Stimulated activated CD4-positive, alpha-beta T cell treated with anti-CD3 and anti-CD28 coated beads, Interleukin-1b, Interleukin-23, amount 100 ng/mL, for 24 hours (primary cell): ENCODE measurements at places on chromosomes 12 and 14.

DNA sequence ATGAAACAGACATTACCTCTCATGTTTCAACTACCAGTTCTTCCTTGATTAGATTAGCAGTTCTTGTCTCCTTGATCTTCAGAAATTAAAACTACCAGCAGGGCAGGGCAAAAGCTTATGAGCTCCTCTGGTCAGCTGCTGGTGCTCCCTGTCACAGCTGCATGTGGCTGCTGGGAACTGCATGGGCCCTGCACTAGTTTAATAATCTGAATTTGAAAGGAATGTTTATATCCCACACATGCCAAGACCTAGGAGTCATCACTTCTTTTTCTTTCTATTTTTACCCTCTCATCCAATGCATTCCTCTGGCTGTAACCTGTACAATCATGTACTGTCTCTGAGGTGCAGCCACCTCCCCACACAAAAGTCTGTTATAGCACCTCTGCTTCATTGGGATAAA lies 73.9 kb downstream of the ARMH4 start:
- DNase-seq: no peak

GRCh38 chr12:131499160-131499863 lies 211.6 kb upstream of the SFSWAP start:
- no peak for DNase-seq

DNA sequence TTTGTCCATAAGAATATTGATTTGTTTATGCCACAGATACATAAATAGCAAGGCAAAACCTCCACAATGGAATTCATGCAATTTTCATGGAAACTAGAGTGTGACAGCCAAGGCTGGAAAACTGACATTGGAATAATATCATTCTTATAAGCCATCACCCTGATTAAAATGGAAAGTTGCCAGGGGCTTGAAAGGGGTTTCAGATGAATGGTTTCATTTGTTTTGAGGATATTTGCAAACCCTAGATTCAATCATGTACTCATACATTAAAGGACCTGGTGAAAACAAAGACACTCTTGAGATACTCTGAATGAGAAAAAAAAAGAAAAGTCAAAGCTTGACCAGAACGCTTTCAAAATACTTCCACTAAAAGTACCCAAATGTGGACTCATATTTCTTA lies 205.7 kb downstream of the DIO2 start:
- DNase-seq: no peak

DNA sequence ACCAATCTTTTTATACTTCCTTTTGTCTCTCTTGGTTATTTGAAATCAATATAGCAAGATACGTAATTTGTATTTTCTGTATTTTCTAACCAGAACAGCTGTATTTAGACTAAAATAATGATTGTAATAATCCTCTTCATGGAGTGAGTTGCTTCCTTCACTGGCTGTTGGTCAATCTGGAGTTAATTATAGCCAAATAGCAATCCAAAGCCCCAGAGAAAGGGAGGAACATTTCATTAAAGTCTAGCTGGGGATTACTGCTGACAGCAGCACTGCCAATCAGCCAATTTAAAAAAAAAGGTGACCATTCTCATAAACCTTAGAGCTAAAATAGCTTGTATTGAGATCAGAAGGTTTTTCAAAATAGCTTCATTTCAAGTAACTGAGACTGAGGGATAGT lies 118.0 kb downstream of the TRHDE start:
- DNase-seq: no peak

DNA sequence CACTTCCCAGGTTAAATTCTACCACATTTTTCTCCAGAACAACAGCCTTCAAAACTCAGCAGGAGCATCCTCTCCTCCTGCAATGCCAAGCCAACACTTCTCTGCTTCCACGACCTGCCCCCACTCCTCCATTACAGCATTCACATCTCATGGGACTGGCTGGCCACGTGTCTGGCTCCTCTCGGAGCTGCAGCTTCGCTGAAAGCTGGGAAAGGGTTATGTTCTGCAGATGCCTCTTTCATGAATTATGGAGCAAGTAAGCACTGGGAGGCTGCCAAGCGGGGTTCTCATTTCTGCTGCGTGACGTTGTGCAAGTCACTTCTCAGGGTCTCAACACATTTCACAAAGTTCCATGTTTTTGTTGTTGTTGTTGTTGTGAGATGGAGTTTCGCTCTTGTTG lies 142.2 kb upstream of the RFLNA start:
- no peak for DNase-seq

GRCh38 chr12:3085341-3086139 lies 8.4 kb downstream of the TSPAN9 start:
- DNase-seq: no peak

GRCh38 chr12:92953747-92954146 lies 24.7 kb upstream of the EEA1 start:
- no peak for DNase-seq

GRCh38 chr12:50749459-50749882 lies 14.4 kb upstream of the ATF1 start:
- no peak for DNase-seq

GRCh38 chr14:76902591-76902990 lies 76.4 kb downstream of the LRRC74A start:
- no peak for DNase-seq

DNA sequence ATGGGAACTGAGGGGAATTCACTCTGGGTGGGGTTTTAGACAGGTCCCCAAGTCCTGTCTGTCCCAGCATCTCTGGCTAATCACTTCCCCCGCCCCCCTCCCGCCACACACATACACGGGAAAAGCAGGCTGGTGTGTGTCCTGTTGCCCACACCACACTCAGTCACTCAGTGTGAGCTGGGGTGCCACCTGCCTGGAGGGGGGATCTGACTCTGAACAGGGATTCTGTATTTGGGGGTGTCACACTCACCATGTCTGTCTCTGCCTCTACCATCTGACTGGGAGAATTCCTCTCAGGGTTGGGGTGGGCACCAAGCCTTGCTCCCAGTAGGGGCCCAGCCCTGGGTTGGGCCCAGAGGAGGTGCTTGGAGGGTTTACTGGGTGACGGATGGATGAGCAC lies 31.1 kb downstream of the SH2B3 start:
- no peak for DNase-seq

DNA sequence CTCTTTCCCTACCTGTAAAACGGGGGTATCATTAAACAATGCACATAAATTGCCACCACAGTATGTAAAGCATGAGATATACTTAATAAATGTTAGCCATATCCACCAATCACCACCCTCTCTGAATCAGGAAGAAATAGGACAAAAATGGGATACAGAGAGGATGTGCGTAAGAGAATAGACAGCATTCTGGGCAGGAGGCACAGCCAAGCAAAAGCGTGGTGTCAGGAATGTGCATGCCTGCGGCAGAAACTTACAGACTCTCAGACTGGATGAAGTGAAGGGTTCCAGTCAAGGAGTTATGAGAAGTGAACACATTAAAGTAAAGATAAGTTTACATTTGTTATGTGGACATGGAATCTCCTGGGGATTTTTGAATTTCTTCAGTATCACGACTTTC lies 121.7 kb upstream of the MDM1 start:
- DNase-seq: no peak

GRCh38 chr12:3535431-3535841 lies 44.4 kb downstream of the PRMT8 start:
- no peak for DNase-seq

- DNase-seq: no peak
Measured at GRCh38 chr12:8648576-8649205, 13.9 kb downstream of the MFAP5 start.

- no peak for DNase-seq
Measured at GRCh38 chr14:55336691-55337090, 65.5 kb downstream of the FBXO34 start.

GRCh38 chr12:131279281-131279921 lies 325.7 kb downstream of the ADGRD1 start:
- no peak for DNase-seq

DNA sequence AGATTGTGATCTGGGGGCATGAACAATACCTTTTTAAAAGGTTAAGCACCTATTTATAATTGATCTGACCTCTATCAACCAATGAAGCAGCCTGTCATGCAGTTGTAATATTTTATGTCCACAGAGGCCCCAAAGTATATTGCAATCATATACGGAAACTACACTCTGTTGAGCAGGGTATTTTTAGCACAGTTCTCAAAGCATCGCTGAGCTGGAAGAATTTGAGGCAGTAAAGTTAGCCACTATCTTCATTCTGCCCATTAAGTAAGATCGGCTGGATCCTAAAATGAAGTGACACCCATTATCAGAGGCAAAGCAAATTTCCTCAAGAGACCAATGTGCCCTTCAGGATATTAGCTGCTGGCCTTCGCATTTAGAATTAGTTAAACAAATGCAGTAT lies 47.7 kb upstream of the GRIP1 start:
- DNase-seq: no peak

- peak; percentile 30 for DNase-seq
Measured at GRCh38 chr12:51721282-51721940, 127.1 kb downstream of the FIGNL2 start.

DNA sequence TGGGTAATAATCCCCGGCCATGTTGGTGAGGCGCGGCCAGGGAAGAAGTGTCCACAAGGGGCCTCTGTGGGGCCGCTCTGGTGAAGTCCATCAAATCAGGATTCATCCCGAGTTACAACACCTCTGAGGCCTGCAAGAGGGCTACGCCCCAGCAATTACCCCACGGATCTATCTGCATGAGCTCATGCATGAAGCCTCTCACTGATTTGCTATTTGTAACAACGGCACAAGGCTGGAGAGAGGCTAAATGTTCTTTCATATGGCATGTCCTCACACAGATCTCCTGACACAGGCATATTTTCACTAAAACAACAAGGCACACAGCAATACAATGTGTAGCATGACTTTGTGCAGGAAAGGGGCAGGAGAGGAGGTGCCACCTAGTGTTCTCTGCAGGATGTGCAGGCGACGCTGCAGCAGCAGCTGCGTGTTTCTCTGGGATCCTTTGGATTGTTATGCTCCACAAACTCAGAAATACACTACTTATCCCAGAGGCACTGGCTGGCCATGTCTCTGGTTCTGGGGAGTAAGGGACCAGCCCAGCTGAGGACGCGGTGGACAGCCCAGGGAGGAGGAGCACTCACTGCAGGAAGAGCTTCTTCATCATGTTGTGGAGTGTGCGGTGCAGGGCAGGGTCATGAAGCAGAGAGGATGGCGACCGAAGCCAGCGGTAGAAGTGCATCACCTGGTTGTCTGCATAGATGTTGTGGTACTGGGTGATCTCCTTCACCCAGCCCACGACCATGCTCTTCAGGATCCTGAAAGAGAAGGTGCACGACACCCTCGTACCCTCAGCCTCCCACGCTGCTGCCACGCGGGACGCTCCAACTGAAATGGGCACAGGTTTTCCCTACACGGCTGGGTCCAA lies 20.2 kb downstream of the P2RX2 start:
- no peak for DNase-seq

DNA sequence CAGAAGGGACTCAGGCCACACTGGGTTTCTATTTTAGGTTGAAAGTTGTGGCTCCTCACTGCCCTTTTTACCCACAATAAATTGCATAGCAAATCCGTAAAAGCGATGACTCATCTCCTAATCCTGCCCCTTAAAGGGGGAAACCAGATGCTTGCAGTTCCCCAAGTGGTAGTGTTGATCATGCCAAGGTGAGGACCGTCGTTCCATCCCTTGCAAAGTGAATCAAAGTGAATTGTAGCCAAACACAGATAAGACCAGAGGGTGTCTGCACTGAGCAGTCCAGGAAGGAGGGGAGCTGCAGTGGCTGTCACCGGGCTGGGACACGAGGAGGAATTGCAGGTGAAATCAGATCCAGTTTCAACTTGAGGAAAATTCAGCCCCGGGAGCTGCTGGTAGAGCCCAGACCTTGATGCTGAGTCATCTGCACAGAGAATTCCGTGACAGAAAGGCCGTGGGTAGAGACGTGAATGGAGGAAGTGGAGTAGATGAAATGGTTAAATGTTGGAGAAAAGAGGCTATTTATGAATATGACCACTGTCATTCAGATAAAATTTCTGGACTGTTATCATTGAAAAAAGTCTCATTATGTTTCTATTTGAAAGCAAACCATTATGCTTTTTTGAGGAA lies 44.2 kb upstream of the MMP17 start:
- DNase-seq: no peak

- no peak for DNase-seq
Measured at GRCh38 chr12:106446419-106447092, 89.0 kb downstream of the POLR3B start.

DNA sequence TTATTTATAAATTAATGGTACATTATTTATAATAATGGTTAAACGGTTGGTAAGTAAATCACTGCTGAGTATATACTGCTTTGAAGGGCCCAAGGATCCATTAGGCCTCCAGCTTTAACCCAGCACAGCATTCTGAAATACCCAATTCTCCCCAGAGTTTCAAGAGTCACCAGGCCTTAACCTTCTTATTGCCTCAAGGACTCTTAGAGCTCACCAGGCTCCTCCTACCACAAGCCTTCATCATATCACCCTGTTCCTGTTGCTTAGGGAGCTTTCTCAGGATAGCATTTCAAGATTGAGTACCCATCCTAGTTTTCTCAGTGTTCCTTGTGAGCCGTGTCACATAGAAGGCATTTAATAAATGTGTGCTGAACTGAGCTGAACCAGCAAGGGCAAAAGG lies 242.5 kb downstream of the FBXL14 start:
- no peak for DNase-seq

DNA sequence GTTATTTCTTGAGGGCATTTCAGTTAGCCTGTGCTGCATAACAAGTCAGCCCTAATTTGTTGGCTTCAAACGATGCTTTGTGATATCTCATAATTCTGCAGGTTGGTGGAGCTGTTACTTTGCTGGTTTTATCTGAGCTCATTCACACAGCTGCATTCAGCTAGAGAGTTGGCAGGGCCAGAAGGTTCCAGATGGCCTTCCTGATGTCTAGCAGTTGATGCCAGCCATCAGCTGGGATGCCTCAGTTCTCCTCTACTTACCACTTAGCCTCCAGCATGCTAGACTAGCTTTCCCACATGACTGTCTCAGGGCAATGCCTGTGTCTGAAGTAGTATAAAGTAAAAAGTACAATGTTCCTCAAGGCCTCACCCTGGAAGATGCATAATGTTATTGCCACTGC lies 130.6 kb downstream of the SLC35F4 start:
- DNase-seq: no peak

GRCh38 chr14:98931126-98931525 lies 340.9 kb downstream of the BCL11B start:
- DNase-seq: no peak

DNA sequence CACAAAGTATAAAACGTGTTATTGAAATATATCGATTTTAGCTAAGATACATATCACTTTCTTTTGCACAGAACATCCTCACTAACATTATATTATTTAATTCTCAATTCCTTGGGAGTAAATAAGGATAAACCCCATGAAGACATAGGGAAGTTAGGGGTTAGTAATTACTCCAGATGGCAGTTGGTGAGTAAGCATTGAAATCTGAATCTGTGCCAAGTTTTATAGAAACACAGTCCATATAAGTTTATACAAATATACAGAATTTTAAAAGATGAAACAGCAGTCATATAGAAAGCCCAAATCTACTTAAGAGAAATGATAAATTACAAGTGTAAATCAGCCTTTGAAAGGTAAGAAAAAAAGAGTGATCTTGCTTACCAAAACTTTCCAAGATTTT lies 200.4 kb upstream of the SYT10 start:
- DNase-seq: no peak

DNA sequence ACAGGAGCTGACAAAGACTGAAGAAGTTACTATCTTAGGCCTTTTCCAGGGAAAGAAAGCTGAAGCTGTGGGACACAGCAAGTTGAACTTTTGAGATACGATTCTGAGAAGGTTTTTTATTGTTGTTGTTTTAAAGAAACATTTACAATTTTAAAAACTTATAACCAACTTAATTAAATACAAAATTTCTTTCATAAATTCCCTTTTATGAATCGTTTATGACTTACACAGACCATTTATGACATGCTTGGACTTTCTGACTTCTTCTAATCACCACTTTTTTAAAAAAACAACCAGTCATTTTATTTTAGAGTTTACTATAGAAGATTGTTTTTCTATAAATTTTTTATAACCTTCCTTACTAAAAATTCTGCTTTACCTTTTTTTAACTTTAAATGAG lies 68.7 kb downstream of the DHRS2 start:
- no peak for DNase-seq
